NCI-H2029 treated with DMSO at 0.1 percent for 48 hours (cell line): ENCODE measurements at places on chromosomes 6 and 20.
A peak's percentile ranks its signal among the peaks of the same experiment; 100 is the strongest.

DNA sequence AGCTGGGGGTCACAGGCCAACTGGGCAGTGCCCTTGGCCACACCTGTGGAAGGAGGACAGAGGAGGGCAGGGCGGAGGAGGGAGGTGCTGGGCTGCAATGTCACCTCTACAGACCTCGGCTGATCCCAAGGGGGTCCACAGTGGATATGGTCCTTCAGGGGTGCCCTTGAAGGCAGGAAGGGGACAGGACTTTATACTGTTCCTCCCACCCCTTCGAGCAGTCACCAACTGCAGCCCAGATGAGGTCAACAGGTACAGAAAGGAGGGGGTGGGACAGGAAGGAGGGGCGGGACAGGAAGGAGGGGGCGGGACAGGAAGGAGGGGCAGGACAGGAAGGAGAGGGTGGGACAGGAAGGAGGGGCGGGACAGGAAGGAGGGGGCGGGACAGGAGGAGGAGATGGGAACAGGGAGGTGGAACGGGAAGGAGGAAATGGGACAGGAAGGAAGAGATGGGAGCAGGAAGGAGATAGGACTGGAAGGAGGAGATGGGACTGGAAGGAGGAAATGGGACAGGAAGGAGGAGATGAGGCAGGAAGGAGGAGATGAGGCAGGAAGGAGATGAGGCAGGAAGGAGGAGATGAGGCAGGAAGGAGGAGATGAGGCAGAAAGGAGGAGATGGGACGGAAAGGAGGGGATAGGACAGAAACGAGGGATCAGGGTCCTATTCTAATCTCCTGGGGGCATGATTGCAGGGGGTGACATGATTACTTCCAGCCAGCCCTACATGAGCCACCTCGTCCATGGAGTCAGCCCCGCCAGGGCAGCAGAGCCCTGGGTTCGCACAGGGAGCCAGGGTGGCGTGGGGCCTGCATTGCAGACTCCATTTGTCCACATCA, 19.4 kb upstream of the MRGBP start:
- DNase-seq = no peak

- DNase-seq = no peak
Measured at GRCh38 chr6:13048113-13048512, 280.2 kb downstream of the TBC1D7 start.

DNA sequence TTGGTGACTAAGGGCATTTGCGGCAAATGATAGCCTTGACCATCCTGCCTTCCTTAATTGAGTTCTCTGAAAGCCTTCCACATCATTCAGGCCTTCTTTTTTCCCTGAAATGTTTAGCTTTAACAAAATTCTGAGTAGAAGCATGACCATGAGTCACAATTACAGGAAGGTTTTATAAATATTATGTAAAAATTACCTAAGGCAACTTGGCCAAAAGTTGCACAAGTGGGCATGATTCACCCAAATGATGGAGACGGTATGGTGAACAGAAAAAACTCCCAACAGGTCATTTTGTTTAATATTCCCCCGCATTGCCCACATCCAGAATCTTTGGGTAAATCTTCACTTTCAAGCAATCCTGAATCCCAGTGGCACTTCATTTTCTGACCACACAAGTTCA, 37.0 kb downstream of the MC3R start:
- DNase-seq = no peak

- DNase-seq = peak; percentile 24
Measured at GRCh38 chr20:8227293-8227692, 95.2 kb downstream of the PLCB1 start.

- DNase-seq = no peak
Measured at GRCh38 chr20:16158976-16159286, 414.3 kb downstream of the KIF16B start.

DNA sequence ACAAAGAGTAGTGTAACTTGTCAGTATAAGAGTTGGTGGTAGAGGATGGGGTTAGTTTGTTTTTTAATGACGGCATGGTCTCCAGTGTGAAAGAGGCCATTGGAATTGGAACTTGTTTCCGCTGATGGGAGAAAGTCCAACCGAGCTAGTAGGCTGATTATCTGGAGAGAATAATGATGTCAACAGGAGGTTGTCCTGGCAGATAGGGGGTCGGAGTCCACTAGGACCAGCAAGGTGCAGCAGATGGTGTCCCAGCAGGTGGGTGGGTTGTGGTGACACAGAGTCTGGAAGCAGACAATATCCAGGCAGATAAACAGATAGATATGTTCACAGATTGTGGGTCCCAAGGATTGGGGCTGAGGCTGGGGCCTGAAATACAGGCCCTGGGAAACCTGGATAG, 35.1 kb downstream of the PKIB start:
- no peak for DNase-seq

DNA sequence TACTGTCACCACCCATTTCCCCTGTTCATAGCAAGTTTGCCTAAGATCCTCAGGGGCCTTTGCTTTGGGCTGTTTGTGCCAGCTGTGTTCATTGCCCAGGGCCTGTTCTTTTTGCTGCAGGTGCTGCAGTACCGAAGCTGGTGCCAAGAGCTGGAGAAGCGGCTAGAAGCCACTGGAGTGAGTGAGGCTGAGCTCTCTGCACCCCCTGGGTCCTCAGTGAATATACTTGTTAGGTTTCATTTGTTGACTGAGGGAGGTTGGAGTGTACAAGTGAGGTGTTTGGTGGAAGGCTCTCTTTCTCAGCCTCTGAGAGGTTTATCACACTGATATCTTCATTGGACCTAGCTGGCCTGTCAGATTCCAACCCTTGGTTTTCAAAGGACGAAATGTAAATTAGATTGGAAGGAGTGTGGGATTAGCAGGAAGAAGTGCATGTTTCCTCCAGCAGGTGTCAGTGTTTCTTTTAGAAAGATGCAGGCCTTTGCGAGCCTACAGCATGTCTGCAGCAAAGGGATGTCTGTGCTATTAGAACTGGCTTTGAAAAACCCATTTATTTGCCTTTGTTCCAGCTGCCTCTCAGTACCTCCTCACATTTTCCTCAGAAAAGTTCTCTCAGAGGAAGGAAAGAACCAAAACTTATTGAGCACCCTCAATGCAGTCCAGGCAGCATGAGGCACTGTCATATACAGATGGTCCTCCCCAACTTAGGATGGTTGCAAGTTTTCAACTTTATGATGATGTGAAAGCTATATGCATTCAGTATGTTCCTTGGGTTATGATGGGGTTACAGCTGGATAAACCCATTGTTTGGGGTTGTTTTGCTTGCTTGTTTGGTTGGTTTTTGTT, 8.3 kb downstream of the CEP250 start:
- DNase-seq = peak; percentile 40

DNA sequence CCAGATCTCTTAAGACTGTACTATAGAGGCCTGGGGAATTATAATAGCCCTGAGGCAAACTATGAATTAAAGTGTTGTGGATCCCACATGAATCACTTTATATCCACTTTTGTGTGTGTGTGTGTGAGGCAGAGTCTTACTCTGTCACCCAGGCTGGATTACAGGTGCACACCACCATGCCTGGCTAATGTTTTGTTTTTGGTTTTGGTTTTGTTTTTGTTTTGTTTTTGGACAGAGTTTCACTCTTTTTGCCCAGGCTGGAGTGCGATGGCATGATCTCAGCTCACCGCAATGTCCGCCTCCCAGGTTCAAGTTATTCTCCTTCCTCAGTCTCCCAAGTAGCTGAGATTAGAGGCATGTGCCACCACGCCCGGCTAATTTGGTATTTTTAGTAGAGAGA, 32.2 kb upstream of the MICB start:
- DNase-seq = no peak

DNA sequence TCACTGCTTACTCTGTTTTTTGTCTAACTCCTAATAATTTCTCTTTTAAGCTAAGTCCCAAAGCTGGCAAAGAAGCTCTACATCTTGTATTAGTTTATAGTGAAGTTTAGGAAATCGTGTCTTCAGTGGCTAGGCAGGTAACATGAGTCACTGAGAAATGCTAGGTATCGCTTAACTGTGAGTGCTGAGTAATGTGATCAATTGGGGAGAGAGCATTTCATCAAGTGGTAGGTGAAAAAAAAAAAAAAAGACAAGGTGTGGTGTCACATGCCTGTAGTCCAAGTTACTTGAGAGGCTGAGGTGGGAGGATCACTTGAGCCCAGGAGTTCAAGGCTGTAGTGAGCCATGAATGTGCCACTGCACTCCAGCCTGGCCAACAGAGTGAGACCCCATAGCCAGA, 125.3 kb downstream of the FAM83B start:
- DNase-seq = no peak

DNA sequence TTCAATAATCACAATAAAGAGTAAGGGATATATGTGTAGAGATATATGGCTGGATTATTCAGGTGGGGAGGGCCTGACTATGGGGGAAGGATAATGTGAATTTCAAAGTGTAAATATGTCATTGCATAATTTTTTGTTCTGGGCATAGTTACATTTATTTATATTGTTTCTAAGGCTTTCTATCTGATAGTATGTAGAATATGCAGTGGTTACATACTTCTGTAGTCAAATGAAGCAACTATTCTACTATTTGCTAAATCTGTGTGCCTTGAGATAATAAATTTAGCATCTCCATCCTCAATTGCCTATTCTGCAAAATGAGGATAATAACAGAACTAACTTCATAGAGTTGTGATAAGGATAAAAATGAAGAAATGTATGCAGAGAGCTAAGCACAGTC, 359.2 kb downstream of the CDKAL1 start:
- DNase-seq = no peak

DNA sequence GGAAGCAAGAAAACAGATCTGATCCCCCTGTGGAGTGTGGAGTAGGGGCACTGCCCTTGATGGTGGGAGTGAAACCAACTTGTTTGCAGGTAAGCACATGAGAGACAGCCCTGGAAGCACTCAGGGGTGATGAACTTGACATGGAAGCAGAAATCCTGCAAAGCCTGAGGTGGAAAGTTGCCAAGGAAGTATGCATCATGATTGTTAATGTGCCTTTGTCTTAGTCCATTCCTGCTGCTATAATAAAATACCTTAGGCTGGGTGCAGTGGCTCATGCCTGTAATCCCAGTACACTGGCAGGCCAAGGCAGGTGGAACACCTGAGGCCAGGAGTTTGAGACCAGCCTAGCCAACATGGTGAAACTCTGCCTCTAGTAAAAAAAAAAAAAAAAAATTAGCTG, 40.2 kb upstream of the IFNGR1 start:
- DNase-seq = no peak

DNA sequence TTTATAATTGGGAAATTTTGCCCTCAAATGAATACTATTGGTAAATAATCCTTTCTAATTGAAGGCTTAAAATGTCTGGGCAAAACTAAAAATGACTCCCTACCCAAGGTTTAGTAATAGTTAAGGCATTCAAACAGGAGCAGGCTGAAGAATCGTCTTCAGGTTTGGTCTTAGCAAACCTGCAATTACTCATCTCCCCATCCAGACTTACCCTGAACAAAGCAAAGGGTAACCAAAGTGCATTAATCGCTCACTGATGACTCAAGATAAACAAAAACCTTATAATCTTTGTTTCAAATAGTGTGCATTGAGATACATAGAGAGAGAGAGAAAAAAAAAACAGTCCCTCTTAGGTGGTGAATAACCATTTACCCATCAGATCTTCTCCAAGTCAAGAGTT, 225.5 kb downstream of the BMP2 start:
- no peak for DNase-seq

DNA sequence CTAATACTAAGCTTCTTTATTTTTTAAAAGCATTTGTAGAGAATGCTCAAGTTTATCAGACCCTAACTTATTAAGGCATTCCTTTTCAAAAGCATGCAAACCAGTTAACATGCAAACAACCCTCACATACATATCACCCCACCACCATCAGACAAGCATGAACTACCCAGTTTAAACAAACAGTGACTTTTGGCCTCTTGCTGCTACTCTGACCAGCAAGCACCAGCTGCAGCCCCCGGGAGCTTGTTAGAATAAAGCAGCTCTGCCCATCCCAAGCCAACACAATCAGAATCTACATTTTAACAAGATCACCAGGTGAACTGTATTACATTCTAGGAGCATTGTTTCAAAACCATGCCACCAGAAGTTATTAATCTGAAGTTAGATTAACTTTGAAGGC, 5.9 kb upstream of the NUP153 start:
- no peak for DNase-seq

DNA sequence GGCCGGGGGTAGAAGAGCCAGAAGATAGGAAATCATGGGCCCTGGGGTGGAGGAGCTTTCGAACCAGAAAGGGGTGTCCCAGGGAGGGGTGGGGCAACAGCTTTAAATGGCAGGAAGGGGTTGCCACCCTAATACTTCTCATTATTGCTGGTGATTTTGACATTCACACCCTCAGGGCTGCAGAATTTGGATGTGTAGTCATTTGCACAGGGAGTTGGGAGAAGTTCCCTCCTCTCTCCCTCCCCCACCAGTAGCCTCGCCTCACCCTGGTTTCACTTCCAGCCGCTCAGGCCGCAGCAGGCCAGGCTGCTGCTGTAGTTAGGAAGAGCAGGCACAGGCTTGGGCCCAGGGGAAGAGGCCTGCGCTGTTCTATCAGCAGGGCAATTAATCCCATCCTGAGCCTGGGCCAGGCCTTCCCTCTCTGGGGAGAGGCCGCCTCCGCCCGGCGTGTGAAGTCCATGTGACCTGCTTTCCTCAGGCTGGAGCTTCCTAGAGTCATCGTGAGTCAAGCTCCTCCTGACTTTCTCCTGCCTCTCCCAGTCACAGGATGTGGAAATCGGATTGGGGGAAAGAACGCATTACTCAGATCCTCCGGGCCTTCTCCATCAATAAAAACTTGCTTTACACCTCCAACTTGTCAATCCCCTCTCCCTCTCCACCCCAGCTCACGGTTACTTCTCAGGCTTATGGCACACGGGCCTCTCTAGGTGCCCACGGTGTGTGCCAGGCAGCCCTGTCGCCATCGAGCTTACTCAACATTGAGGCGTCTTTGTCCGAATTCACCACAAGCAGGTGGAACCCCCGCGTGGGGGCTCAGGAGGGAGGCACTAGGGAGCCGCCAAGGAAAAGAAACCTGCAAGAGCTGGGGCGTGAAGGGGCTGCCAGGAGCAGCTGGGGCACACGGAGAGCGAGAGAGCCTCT, 7.8 kb downstream of the ADTRP start:
- DNase-seq = no peak

DNA sequence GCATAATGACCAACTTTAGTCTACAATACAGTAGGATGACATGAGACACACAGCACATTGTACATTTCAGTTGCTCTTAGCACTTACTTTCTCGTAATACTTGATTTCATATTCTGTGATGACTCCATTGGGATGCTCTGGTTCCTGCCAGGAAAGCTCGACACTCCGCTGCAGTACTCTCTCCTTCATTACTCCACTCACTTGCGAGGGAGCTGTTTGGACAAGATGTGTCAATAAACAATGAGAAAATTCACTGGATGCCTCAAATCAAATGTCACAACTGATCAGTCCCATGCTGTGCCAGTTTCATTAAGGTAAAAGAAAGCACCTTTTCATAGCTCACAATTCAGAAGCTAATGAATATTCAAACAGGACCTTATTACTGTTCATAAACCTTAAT, 147.1 kb downstream of the EPHA7 start:
- DNase-seq = no peak

- DNase-seq = no peak
Measured at GRCh38 chr6:109912118-109912517, 66.0 kb upstream of the GPR6 start.
